Inflammatory macrophage treated with lipopolysaccharide for 4 hours (primary cell): ENCODE measurements at places on chromosomes 6 and 20.

DNA sequence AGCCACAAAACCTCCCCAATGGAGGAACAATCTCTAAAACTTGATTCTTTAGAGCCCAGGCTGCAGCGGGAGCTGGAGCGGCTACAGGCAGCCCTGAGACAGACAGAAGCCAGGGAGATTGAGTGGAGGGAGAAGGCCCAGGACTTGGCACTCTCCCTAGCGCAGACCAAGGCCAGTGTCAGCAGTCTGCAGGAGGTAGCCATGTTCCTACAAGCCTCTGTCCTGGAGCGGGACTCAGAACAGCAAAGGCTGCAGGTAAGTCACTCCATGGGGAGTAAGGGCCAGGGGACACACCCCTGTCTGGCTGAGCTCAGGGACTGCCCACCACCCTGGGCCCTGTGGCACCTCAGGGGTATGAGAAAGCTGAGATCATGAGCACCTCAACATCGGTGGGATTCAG, 24.7 kb downstream of the C20orf173 start:
- no peak for DNase-seq

DNA sequence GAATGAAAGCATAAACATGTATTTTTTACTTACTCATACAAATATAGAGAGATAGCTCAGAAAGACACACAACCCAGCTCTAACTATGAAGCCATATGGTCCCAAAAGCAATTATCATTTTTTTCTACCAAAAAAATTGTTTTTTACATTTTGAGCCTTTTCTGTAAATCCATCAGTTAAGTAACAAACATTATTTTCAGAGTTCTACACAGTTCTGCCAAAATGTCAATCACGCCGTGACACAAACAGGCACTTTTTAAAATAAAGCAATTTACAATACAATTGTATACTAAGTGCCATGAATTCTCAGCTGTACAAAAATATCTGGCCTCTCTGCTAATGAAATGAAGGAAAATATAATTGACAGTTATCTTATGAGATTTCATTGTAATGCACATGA, 201.4 kb upstream of the ID4 start:
- no peak for DNase-seq

DNA sequence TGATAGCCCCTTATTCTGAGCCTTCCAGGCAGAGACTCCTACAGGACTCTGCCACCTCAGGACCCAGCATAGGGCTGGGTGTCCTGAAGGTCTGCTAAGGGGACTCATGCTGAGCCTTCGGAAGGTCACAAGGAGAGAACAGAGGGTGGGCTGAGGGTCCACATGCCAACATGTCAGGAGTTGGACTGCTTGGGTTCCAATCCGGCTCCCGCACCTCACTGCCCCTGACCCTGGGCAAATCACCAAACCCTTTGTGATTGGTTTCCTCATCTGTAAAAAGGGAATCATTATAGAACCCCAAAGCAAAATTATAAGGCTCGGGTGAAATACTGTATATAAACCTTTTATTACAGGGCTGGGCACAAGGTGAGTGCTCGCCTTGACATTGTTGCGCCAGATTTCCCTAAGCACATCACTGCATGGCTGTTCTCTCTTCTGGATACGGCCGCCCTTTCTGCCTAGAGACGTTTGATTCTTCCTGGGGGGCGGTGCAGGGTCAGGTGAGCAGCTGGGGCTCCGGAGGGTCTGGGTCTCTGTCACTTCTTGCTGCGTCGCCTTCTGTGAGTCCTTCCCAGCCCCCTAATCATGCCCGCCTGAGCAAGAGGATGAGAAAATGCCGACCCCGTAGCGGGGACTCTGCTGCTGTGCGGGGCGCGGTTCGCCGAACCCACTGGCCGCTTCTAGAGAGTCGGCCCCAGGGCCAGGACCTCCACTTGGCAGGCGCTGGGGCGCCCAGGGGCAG, 90.5 kb upstream of the EPB41L1 start:
- no peak for DNase-seq

DNA sequence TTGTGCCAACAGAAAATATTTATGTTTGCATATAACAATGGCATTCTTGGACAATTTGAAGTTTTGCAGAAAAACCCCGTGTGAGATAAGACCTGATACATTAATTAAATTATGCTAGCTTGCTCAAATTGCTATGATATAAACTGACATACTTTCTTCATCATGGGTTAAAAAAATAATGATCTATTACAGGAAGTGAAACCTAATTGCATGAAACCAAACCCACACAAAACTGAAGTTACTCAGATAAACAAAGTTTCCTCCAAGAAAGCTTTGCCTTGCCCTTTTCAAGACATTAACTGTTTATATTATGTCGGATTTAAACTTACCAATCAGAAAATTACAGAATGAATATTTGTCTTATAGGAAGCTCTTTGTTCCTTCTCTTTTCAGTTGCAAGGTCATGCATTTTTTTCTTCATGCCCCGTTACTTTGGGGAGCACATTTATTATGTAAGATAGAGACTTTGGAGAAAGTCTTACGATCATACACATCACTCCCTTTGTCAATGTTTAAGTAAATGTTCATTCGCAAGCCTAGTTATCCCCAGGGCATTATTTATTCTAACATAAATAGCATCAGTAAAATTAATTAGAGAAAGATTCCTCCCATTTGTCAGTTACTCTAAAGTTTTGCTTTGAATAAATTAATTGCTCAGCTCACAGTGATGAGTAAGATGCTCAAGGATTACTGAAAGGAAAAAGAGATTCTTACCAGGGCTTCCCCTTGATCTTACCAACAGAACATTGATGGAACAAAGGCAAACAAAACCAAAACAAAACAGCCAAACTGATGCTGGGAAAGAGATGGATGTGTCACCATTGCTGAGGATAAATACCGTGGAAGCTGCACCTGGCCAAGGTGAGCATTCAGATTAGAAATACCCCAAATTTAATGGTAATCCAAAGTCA, 14.8 kb upstream of the TMEM244 start:
- peak; percentile 75 for DNase-seq

- no peak for DNase-seq
Observed at GRCh38 chr20:12949429-12949980, 59.3 kb upstream of the SPTLC3 start.

GRCh38 chr6:138403324-138403800, 661 bp upstream of the HEBP2 start:
- DNase-seq = no peak

- no peak for DNase-seq
Observed at GRCh38 chr6:142412241-142412640, 110.4 kb downstream of the ADGRG6 start.

- DNase-seq = no peak
Observed at GRCh38 chr6:57255451-57256169, 33.5 kb upstream of the RAB23 start.

GRCh38 chr6:42509765-42510164, 54.1 kb upstream of the UBR2 start:
- DNase-seq = no peak

- no peak for DNase-seq
Observed at GRCh38 chr6:62891065-62891647, 320.1 kb upstream of the FKBP1C start.

DNA sequence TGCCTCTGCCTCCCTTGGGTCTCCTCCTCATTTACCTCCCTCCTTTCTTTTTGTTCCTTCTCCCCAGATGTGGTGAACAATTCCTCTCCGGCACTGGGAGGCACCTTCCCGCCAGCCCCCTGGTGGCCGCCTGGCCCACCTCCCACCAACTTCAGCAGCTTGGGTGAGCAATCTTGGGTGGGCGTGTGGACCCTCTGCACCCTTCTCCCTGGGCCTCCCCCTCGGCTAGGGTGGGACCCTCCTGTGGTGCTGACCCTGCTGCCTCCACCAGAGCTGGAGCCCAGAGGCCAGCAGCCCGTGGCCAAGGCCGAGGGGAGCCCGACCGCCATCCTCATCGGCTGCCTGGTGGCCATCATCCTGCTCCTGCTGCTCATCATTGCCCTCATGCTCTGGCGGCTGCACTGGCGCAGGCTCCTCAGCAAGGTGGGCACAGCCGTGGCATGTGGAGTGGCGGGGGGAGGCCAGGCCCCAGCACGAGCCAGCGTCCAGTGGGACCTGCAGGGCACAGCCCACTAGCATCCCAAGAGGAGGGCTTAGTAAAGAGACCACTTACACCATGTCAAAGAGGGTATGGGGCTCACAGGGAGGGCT, 8.8 kb downstream of the DDR1 start:
- no peak for DNase-seq

DNA sequence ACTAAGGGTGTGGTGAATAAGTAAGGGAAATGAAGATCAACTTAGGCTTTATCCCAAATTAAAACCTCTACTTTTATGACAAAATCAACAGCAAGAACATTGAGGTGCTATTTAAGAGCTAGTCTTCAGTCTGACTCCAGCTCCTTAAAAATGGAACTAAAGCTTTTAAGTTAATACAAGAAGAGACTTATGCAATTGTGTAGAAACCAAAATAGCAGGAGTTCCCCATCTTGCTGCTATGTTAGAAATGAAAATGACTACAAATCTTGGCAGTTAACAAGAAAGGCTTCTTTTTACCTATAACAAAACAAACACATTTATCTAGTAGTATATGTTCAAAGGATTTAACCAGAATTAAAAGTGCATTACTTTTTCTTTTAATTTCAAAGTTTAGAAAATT, 25.7 kb downstream of the HMGN3 start:
- DNase-seq = peak; percentile 86

DNA sequence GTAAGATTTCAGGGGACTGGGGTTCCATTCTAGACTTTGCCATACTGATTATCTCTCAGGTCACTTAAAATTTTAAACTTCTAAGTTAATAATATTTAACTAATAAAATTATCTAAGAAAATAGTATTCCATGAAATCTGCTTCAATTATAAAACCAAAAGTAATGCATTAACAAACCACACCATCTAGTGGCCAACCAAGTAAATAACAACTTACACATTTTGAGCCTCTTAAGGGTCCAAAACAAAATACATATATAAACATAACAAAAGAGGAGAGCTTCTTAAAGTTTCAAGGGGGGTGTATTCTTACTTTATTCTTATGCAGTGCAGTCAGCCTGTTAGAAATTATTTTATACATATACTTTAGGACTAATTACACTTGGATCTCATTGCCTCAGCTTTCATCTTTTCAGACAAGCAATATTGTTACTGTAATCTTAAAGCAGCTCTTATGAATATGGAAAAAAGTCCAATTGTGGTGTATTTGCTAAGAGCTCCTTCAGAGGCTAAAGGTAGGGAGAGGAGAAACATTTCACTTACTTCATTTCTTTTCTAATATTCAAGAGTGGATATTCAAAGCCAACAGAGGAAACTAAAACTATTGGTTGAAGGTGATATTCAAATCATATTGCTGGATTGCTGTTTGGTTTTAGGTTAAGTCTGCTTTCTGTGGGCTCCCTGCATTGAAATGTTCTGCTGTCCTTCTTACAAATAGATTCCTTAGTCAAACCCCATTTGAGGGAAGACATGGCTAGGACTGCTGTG, 199.7 kb upstream of the SIM1 start:
- peak; percentile 33 for DNase-seq

GRCh38 chr6:149045404-149045803, 272.1 kb upstream of the TAB2 start:
- peak; percentile 22 for DNase-seq

DNA sequence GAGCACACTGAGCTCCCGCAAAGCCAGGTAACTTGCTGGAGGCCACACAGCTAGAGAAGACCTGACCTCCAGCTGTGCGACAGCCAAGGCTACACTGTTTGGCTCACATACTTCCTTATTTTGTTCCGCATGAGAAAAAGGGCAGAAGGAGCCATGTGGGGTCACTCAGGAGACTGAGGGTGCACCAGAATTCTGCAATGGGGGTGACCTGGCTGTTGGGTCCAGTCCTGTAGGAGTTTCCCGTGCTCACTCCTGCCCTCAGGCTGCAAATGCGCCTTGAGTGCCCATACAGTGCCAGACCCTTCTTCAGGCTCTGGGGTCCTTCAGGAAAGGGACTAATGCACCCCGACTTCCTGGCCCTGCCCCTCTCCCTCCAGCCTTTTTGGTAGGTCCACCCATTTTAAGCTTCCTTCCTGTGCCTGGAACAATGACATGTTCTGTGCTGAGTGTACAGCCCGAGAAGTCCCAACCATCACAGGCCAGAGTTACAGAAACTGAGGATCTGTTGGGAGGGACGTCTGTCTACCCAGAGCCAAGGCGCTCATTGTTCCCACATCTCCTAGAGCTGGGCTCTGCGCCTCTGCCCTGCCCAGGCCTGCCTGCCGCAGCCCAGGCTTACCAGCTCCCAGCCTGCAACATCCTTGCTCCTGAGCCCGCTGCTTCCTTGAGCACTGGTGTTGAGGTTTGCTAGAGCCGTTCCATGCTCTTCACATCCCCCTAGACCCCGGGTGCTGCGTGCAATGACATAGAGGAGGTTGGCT, 33.5 kb upstream of the CD93 start:
- DNase-seq = no peak
